Glutamatergic neuron (in vitro differentiated cells): ENCODE measurements at places on chromosomes 3 and 15.

DNA sequence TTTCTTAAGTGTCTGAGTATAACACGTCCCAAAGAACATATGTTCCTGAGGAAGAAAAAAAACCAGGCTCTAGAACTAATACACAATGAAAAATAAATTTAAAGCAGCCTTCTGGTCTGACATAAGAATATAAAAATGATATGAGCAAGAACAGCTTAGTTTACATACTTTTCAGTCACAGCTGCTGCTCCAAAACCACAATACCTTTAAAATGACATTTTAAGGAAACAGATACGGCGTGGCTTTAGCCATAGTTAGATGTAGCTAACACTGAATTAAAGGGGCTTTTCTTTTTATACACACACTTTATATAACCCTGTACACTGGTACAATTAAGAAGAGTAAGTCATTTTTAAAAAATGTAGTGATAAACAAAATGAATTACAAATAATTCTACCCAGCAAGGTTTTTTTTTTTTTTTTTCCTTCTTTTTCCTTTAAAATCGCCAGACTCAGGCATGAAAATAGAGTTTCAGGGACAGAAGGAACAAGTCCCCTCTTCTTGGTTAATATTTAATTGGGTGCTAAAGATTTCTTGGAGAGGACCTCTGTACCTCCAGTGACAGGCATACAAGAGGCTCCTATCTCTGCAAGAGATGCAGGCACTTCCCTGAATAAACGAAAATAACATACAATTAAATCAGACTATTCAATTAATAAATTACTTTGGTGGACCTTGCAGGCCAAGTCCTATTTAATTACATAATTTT, 265.6 kb downstream of the FOXP1 start:
- no peak for DNase-seq

- no peak for DNase-seq
Observed at GRCh38 chr3:71942432-71943187, 157.7 kb upstream of the PROK2 start.

GRCh38 chr3:116052602-116053001, 392.7 kb downstream of the LSAMP start:
- no peak for DNase-seq

DNA sequence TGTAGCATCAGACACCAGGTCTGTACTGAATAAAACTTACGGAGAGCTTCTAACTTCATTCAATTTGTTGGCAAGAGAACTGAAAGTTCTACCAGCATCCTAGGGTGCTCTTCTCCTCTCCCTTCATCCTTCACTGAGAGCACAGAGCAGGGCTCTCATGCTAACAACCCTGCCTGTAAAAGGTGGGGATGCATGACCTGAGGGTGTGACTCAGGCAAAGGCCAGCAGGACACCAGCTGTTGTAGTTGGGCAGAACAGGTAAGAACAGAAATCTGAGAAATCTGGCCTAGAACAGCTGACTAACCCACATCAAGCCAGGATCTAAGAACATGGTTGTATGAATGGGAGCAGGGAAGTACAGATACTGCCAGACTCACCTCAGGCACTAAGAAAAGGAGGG, 64.2 kb downstream of the MYLK start:
- no peak for DNase-seq

DNA sequence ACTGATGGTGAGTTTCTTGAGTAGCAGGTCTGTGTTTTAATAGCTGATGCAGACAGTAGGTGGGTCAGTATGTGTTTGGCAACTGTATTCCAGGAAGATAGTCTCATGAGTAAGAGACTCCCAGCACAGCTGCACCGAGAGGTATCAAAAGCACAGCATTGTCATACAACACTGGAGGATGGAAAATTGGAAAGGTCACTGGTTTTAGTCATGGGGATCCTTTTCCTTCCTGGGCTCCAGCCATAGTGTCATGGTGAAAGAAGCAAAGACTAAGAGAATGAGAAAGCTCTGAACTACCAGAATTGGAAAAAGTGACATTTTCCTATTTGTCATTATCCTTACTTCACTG, 61.5 kb downstream of the P3H2 start:
- no peak for DNase-seq

GRCh38 chr3:158750016-158750415, 17.8 kb upstream of the RARRES1 start:
- no peak for DNase-seq

DNA sequence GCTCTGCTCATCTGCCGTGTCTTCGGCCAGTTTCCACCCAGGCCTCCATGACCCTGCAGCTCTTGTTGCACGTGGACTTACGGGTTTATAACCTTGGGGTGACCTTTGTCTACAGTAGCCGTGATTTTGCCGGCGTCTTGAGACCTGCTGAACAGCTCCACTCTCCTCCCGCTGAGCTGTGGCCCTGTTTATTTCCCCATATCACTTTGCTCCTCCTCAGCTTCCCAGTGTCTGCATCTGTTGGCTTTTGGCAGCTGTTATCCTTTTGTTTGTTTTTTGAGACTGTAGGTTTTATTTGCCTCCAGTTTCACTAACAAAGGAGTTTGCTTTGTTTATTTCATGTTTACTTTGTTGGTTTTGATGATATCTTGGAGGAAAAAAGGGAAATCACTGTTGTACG, 29.3 kb upstream of the SLC28A1 start:
- no peak for DNase-seq

DNA sequence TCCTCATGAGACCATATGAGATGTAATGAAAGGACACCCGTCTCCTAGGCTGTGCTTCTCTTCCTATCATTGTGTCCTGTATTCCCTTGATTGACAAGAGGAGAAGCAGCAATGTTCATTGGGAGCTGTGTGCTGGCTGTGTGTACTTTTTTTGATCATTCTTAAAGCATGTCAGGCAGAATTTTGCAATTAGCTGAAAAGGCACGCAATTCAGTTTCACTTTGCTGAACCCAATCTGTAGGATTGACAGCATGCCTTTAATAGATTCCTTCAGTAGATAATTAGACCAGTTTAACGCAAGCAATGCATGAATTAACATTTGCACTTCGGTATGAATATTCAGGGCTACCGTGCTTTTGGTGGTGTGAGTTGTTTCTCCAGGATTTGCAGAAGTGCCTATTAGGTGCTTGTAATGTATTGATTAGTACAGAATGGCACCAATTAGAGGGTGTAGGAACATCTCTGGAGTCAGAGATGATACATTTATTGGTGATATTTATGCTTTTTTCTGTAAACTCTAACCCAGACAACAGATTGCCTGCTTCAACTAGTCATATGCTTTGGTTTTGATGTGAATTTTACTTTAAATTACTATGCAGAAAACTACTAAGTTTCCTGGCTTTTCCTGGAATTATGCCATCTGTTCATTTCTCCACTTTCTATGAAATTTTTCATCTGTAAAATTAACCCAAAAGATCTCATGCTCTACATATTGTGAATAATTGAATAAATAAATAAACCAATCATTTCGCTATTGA, 114.3 kb downstream of the NSUN3 start:
- no peak for DNase-seq

- peak; percentile 36 for DNase-seq
Observed at GRCh38 chr15:64180235-64180824, 17.5 kb upstream of the PPIB start.

DNA sequence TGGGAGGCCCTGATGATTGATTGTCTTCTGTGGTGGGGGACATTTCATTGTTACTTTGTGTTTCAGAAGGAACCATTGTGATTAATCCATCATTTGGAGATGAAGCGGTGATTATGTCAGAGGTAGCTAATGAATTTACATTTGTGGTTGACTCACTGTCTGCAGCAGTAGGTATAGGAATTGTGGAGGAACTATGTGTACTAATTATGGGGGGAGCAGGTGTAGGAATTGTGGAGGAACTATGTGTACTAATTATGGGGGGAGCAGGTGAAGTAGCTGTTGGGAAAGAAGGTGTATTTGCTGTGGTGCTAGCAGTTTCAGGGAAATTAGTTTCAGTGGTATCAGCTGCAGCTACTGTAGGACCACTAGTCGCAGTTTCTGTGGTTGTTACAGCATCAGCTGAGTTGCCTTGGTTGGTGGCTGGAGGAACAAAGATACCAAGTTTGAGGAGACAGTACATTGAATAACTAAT, 6.9 kb downstream of the MUC13 start:
- DNase-seq, result no peak

DNA sequence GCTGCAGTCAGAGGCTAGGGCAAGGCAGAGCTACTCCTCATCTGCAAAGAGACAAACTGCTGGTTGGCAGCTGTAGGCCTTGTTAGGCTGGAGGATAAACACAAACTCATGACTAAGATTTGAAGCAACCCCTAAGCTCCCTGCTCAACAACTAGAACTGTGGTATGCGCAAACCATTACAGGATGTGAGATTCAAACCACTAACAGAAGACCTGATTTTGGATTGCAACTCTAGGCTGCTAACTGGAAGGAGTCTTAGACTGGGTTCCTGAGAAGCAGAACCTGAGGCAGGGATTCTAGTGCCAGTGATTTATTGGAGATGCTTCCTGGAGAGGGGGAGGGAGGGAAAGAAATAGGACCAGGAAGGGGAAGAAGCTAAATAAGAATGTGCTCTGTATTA, 22.5 kb downstream of the CCR4 start:
- DNase-seq, result no peak
